Smooth muscle cell of bladder (primary cell): ENCODE measurements at places on chromosomes 7 and 10. TPM values are rescaled to one million over a fixed set of nuclear protein-coding genes. Genes with fewer than 3 reads are reported as not detected.

Gene FOXP2
- 2.4 and 3.2 TPM in 2 replicates for total RNA-seq

Gene C10orf143
- 0.85 and 1.2 TPM in 2 replicates for total RNA-seq

Gene ITIH2
- not detected in 2 replicates for total RNA-seq

Gene CYP3A7
- 0.14 and 0.46 TPM in 2 replicates for total RNA-seq

Gene GTF2I
- 84.4 and 84.8 TPM in 2 replicates for total RNA-seq
